ENCODE measurements at places on chromosomes 2 and 18.

DNA sequence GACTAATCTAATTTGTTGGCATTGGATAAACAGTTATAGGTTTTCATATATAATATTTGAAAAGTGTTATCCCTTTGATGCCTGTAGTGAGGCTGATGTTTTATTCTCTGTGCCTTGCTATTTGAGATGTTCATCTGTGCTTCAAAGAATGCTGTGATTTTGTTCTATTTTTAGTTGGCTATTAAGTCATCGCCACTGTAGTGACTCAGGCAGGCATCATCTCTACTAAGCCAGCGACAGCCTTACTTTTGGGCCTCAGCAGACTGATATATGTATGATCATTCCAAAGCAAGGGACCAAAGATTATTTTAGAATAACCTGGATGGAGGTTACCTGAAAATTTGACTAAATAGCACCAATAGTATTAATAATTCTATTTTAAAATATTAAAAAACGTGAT is 1674.5 kb upstream of the NXPH2 start:
- peak; percentile 77 for DNase-seq

GRCh38 chr2:31967790-31968189 is 43.0 kb downstream of the MEMO1 start:
- DNase-seq: no peak

- no peak for DNase-seq
Observed at GRCh38 chr2:39705638-39706037, 39.9 kb downstream of the TMEM178A start.

GRCh38 chr2:31434911-31435310 is 20.4 kb upstream of the XDH start:
- no peak for DNase-seq

GRCh38 chr2:159803235-159803962 is 5.4 kb upstream of the CD302 start:
- DNase-seq: no peak

DNA sequence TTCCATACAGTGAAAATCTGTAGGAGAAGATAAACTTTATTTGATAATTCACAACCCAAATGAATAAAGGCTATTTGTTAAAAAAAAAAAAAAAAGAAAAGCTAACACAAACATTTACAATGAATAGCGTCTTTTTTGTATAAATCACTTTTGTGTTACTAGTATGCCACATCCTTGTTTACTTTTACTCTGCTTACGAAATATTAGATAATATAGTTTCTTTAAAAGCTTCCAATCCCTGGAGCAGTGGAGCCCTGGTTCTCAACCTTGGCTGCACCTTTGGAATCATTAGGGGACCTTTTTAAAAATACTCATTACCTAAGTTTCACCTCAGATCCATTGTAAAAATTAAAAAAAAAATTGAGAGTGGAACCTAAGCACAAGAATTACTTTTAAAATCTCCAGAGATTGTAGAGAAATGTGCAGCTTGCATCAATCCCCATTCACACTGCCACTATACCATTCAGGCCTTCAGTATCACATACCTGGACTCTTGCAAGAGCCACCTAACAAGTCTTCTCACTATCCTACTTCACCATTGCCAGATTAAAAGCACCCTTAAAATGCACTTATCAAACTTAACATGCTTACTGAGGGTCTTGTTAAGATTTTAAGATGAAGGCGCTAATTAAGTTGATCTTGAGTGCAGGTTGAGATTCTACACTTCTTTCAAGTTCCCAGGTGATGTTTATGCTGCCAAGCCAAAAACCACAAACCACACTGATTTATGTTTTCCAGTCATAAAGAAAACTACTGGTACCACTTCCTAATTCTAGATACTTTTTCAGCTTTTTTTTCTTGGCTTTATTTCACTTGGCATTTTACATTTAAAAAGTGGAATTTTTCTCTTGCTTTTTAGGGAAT is 59.7 kb upstream of the ZC3H15 start:
- no peak for DNase-seq

GRCh38 chr2:70087702-70088597 is 673 bp downstream of the PCBP1 start:
- peak; percentile 53 for DNase-seq

- DNase-seq: no peak
Observed at GRCh38 chr2:215403441-215404347, 32.2 kb downstream of the FN1 start.

DNA sequence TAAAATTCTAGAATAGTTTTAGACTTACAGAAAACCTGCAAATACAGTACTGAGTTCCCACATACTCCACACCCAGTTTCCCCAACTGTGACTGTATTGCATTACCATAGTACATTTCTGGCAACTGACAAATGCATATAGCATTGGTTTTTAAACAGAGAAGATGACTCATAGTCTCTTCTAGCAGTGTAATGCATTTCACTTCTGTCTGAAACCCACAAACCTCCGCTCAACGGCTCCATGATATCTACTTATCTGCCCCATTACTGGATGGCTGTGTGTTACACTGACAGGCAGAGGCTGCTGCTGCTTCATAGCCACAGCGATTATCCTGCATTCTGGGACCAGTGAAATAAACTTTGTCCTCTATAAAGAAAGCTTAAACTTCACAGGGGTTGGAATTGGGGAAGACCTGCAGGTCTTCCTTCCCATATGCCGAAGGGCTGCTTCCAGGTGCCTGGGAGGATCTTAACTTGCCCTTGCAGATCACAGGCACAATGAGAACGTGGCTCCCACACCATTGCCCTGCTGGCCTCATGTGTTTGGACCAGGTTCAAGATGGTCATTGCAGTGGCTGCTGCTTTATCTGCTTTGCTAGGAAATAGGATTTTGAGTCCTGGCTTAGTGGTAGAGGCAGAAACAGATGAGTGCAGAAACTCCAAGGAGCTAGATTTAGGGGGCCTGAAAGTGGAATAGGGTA is 742.6 kb upstream of the HS6ST1 start:
- DNase-seq: no peak

- no peak for DNase-seq
Observed at GRCh38 chr18:23640052-23640451, 22.7 kb downstream of the ANKRD29 start.

GRCh38 chr2:160471950-160472349 is 21.7 kb downstream of the RBMS1 start:
- no peak for DNase-seq

DNA sequence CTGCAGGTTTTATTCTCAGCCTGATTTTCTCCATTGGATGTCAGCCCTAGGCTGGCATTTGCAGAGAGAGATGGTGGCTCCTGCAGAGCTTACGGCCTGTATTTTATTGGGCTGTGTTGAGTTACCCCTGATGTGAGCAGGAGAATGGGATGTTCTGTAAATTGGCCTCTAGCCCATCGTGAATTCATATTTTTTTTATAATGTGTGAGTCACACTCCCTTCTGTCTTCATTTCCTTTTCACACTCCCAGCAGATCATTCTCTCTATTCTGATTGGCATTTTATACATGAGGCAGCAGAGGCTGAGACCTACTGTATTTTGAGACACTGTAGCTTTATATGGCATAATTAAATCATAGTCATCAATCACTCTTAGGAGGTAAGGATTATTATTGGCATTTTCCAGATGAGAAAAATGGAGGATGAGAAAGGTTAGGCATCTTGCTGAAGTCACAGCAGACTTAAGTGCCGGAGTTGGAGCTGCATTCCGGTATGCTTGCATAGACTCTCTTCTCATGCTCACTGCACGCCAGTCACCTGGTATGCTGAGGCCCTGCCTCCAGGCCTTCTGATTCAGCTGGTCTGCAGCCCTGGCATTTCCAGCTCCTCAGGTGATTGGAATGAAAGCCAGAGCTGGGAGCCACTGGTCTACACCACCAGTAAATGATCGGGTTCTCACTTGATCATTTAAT is 142.4 kb downstream of the NEDD4L start:
- DNase-seq: peak; percentile 73

DNA sequence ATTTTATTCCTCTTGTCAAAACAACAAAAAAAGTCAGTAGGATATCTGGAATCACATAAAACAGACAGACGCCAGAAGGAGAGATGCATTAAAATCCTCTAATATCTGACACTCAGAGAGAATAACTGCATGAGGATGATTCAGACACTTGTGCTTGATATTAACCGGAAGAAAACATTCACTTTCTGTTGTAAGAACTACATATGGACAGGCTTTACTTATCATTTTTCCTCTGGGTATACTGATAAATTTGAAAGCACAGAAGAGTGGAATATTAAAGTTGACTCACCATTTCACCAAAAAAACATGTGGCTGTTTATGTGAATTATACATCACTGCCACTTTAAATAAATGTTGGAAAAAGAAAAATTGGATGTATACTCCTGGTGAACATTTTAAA is 589.1 kb upstream of the CDH2 start:
- DNase-seq: peak; percentile 41

DNA sequence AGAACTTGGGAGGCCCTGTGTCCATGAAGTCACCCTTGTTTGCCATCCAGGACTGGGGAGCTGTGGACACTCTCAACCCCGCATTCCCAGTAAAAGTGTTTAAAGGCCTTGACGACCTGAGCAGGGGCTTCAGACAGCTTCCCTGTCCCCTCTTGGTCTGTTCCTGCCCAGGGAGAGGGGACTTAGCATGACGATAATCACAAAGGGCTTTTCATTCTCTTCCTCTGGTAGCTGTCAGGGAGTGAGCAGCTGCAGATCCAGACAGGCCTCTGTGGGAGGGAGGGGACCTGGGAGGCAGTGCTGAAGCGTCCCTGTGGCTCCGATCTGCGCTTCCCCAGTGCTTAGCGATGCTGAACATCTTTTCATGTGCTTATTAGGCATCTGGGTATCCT is 77.8 kb upstream of the HS6ST1 start:
- no peak for DNase-seq

DNA sequence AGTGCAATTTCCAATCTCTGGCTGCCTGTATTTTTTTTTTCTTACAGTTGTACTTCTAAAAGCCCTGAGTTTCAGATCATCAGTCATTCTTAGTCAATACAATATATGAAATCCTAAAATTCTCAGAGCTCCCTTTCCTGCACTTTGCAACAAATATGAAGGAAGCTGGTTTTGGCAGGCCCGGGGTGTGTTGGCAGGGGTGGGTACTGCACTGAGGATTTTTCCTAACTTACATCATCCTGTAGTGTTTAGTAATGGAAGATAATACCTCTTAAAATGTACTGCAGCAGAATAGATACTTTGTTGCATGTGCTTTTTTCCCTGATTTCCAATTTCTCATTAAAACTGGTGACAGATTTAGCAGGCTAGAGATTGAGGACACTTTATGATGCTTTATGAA is 374.6 kb downstream of the PTH2R start:
- DNase-seq: no peak

GRCh38 chr2:185215497-185215896 is 523.1 kb upstream of the FSIP2 start:
- DNase-seq: peak; percentile 20

- DNase-seq: no peak
Observed at GRCh38 chr2:224570328-224570993, 14.7 kb downstream of the CUL3 start.

DNA sequence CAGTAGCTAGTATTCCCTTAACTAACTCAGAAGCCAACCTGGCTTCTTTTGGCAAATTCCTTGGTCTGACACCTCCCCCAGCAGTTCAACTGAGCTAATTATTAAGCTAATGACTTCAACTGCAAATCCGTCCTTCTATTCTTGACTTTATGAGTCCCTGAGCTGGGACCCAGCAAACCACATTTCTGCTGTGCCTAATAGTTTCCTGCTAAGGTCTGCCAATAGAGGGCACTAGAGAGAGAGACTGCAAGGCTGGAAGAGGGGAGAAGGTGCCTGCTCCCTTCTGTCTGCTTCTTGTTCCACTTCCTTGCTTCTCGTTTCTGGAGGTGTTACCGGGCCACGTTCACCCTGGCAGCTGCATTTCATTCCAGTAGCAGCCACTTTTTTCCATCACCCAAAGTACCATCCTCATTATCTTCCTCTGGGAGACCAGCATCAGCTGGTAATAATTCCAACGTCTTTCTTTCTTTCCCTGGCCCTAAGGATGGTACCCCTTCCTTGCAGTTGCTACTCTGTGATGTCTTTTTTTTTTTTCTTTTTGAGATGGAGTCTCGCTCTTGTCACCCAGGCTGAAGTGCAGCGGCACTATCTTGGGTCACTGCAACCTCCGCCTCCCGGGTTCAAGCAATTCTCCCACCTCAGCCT is 352.0 kb downstream of the TNS1 start:
- peak; percentile 72 for DNase-seq

DNA sequence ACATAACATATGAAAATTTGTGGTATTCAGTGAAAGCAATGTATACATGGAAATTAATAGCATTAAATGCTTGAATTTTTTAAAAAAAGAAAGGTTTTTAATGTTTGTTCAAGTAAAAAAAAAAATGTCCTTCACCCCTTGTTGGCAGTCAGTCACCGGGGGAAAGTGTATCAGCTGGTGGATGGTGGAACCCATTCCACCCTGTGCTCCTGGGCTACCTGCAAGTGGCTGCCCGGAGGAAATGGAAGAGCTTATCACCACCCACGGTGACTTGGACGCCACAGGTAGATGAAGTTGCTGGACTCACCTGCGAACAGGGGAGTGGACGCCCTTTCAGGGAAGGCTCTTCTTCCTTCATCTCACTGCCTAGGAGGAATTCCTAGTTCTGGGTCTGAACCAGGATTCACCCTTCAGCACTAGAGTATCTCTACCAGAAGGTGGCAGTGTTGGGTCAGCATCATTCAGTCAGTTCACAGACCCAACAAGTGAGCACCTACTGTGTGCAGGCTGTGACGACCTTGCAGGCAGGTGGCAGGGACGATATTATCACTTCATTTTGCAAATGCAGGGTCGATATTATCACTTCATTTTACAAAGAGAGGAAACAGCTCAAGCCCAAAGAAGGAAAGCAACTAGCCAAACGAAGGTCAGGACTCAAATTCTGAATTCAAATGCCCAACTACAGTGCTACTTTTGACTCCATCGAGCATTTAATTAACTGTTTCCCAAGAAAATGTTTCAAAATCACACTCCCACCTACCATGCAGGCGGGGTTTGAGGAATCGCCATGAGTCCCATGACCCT is 35.8 kb downstream of the CIB4 start:
- DNase-seq: peak; percentile 25

- no peak for DNase-seq
Observed at GRCh38 chr2:181778621-181779201, 98.4 kb upstream of the NEUROD1 start.

GRCh38 chr2:1988594-1988993 is 244.3 kb upstream of the PXDN start:
- no peak for DNase-seq

- DNase-seq: no peak
Observed at GRCh38 chr2:194550702-194551101, 1106.3 kb upstream of the SLC39A10 start.

Data from LHCN-M2 (cell line).